ENCODE measurements at places on chromosomes 7 and 10.

DNA sequence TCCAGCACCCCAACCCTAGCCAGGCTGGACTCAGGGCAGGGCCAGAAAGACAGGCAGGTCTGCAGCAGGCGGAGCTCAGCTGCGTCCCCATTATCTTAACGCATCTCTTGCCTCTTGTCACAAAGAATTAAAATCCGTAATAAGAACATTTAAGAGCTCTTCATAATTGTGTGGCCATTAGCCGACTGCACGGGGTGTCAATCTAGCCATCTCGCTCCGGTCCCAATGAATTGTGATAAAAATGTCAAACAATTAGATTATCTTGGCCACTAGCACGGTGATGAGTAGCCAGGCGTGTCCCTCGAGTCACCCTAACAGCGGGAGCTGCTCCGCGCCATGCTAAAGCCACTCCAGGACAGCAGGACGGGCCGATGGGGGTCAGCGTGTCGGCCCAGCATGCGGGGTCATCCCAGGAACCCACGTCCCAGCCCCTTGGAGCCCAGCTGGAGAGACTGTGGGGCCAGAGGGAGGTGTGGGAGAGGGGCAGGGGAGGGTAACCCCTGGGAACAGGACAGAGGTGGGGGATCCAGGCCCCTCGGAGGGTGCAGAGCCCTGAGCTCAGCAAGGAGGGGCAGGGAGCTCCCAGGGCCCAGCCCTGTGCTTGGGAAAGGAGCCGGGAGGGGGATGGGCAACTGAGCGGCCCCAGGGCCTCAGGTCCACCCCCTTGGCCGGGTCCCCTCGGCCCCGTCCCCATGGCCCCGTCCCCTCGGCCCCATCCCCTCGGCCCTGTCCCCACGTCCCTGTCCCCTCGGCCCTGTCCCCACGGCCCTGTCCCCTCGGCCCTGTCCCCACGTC is 17.7 kb upstream of the NKX6-2 start:
- no peak for DNase-seq

DNA sequence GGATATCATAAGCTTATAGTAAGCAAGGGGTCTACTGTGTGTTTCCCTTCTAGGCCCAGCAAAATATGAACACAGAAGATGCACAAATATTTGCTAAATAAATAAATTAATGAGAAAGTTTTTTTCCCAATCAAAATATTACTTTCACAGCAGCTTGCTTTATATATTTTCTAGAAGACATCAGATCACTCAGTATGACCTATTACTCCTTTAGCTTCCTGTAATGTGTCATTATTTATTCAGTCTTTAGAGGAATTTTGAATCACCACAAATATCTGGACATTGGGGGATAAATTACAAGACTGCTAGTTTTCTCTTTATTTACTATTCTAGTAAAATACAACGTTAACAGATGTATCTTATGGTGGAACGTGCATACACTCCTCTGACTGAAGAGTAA is 765.8 kb upstream of the POM121L12 start:
- DNase-seq, result no peak

DNA sequence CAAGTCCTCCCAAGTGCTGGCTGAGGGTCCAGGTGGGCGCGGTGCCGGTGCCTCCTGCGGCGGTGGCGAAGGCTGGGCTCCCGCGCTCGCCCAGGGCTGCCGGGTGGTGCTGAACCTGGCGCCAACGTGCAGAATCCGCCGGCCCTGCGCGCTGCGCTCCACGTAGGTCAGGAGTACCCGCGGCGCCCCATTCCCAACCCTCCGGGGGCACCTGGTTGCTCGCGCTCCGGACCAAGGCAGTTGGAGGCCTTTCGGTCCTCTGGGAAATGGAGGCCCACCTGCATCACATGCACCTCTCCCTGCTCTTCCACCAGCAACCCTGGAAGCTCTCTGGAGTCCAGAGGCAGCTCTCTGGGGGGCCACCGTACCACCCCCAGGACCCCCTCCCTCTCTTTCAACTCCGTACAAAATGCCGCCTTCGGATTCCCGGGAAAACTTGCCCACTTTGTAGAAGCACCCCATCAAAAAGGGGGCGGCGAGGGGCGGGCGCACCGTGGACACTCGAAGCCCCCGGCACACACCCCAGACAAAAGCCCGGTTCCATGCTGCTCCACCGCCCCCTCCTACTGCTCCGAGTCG is 745 bp downstream of the SLC16A9 start:
- DNase-seq, result no peak

- no peak for DNase-seq
Observed at GRCh38 chr7:24788961-24789576, 31.8 kb upstream of the GSDME start.

- no peak for DNase-seq
Observed at GRCh38 chr10:46298477-46299285, 11.9 kb downstream of the ANTXRL start.

DNA sequence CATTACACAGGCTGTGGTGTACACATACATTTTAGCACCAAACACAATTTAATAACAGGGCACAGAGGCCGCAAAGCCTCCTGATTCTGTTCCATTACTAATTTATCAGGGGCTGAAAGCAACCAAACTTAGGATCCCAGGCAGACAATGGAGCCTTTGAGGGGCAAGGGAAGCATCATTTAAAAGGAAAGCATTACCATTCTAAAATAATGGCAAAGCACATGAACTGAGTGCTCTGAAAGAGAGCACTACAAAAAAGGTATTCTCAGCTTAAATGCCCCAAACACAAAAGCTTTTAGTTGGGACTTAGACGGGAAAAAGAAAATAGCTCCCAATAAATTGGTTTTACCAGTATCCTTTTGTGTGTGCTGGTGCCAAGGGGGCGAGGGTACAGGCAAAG is 282.0 kb upstream of the ETV1 start:
- no peak for DNase-seq

GRCh38 chr7:94258418-94259300 is 136.0 kb upstream of the COL1A2 start:
- no peak for DNase-seq

DNA sequence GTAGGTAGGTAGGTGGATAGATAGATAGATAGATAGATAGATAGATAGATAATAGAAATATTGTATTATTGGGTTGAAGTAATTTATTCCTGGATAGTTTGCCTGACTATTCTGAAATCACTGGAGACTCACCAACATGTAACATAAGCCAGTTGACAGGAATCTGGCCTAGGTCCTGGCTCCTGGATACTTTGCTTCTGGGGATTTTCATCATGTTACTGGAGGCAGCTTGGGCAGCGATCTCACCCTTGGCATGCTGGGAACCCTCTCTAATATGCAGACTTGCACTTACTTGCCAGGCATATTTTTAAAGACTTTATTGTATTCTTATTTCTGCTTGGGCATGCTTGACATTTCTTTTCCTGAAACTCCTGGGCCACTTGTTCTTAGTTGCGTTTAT is 709.1 kb upstream of the FZD8 start:
- no peak for DNase-seq

GRCh38 chr10:79185067-79185774 is 116.5 kb downstream of the ZMIZ1 start:
- DNase-seq, result no peak

- DNase-seq, result no peak
Observed at GRCh38 chr7:95517458-95517857, 31.7 kb downstream of the ASB4 start.

DNA sequence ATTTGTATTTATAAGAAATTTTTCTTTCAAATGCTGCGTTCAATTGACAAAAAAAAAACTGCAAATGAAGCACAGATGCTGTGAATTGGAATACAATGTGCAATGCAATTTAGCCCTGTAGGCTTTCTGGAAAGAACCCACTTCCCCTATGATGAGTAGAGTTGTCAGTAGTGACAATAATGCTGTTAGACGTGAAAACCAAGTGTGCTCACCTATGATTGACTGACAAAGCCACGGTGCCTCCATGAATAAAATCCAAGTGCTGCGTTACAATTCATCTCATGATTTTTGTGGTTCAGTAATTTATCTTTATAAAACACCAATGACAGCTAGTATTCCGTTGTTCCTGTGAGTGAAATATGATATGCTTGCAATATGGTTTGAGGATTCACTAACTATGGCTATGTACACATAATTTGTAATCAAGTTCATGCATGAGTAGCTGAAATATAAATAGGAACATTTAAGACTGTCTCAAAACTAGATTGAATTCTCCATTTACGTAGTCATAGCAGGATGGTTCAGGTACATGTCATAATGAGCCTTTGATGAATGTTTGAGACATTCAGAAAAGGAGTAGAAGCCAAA is 1160.3 kb downstream of the CNTNAP2 start:
- DNase-seq, result no peak

DNA sequence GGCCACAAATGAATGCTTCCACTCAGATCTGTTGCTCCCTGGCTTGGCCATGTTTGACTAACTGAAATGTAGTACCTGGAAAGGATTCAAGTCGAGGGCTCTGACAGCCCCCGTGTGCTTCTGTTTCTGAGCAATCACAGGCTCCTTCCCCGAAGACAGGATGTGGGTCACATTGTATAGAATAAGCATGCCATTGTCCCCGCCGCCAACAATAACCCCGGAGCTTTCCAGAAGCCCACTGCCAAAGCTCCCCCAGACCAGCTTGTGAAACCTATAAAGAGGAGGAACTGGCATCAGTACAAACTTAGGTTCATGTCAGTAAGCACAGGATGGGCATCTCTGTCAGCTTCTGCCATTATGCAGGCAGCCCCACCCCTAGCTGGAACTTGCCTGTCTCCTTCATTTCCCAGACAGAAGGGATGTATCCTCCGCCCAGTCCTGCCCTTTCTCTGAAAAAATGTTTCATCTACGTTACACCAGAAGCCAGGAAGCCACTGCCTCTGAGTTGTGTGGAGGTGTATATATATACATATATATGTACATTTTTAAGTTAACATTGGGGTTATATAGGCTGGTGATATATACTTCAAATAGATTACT is 10.3 kb downstream of the SEC31B start:
- no peak for DNase-seq

DNA sequence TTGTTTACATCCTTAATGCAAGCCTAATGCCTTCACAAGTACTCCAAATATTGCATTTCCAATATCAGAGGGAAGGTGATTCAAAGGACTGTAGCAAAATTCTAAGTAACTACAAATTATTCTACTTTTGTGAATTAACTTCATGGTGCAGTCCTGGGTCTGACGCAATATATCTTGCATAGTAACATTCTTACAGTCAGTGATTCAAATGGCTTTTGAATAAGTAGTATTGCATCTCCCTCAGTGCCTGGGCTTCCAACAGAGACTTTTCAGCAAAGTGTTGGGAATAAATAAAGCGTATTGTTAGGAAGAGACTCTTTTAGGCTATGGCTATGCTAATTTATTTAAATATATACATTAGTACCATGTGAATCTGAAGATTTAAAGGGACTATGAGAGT is 564.7 kb upstream of the COBL start:
- DNase-seq, result no peak

- DNase-seq, result no peak
Observed at GRCh38 chr7:150734254-150734653, 3.0 kb upstream of the GIMAP5 start.

DNA sequence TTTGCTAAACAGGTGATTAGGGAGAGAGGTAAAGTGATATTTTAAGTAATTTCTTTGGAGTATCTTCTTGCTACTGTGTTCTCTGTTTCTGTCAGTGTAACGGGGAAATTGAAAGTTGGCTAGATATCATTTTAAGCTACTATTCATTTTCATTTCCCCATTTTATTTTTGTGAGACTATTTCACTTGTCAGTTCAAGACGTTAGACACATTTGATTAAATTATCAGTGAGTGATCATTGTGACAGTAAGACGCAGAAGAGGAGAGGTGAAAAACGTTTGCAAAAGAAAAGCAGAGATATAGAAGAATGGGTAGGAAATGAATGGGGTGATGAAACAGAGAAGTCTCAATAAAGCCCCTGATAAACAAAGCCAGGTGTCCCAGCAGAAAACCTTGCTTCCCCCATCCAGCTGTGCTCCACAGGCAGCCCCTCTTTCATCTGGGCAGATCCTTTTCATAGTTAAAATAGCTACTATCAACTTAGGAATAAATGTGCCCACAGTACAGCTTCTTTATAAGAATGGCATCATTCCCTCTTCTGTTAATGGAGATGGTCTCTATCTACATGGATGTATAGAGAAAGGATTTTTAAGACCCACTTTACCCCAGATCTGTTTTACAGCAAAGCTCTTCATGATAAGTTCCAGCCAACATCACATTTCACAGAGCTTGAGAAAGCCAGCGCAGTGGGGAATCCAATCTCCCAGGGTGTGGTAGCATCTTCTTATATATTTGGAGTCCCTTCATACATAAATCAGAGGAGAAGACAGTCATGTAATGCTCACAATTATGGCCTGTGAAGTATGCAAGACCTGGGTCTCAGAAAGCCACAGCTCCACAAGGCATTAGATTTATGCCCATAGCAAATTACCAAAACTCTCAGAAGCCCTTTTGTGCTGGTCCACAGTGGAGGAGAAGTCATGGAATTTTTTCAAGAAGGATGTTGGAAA is 138.1 kb upstream of the ITGB1 start:
- no peak for DNase-seq

DNA sequence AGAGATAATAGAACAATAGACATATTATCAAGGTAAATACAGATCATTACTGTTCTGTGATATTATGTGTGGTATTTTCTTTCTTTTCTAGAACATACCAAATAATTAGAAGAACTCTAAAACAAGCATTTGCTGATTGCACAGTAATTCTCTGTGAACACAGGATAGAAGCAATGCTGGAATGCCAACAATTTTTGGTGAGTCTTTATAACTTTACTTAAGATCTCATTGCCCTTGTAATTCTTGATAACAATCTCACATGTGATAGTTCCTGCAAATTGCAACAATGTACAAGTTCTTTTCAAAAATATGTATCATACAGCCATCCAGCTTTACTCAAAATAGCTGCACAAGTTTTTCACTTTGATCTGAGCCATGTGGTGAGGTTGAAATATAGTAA is 185.5 kb downstream of the CFTR start:
- DNase-seq, result no peak

GRCh38 chr7:153530441-153530840 is 521.8 kb upstream of the DPP6 start:
- no peak for DNase-seq

- no peak for DNase-seq
Observed at GRCh38 chr10:61589547-61590243, 73.0 kb upstream of the CABCOCO1 start.

- DNase-seq, result peak; percentile 14
Observed at GRCh38 chr7:31443457-31443856, 70.4 kb upstream of the ITPRID1 start.

Measured in fibroblast of the conjunctiva (primary cell).